Sciatic nerve (tissue), 2 donors: ENCODE measurements at places on chromosomes 3 and 15. TPM values are rescaled to one million over a fixed set of nuclear protein-coding genes. Genes with fewer than 3 reads are reported as not detected.

TRANK1 gene
- total RNA-seq, result 22.1 TPM

MORC1 gene
- total RNA-seq, result not detected

NR2E3 gene
- not detected for total RNA-seq

- DNase-seq, result no peak
These were observed 68.0 kb upstream of the XCR1 start for GRCh38 chr3:46095307-46095706.

DNA sequence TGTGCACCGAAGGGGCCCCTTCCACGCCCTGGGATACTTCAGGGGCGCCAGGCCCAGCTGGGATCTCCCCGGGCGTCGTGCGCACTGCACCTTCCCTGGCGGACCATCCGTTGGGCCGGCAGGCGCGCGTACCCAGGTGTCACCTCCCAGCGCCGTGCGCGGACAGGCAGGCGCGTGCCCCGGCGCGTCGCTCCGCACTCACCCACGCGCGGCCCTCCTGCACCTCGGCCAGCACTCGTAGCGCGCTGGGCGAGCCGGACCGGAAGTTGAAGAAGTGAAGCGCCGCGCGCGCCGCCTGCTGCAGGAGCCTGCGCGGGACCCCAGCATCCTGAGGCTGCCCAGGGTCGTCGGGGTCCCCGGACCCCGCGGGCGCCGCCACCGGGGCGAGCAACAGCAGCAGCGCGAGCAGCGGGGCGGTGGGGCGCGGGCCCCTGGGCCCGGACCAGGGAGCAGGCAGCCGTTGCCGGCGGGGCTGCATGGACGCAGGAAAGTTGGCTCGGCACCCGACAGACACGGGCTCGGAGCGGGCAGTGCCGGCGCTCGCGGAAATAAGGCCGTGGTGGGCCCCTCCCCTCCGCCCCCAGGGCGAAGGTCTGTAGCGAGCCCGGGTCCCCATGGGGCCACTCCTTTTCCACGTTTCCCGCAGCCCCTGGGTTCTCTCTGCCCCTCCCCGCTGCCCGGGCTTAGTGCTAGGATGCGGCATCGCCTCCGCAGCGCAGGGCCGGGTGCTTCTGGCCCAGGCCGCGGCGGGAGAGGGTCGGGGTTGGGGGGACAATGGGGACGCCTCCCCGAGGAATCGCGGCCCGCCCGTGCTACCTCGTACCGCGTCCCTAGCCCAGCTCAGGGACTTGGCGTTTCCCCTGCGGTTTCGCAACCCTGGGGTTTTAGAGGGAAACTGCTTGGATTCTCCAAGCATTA is at the start of gene RARRES1:
RARRES1 (minus strand) TSS at position 520 of the 918 bp plus-strand sequence; CDS start at position 478, 42 bp downstream.
- peak; percentile 83 for DNase-seq

DNA sequence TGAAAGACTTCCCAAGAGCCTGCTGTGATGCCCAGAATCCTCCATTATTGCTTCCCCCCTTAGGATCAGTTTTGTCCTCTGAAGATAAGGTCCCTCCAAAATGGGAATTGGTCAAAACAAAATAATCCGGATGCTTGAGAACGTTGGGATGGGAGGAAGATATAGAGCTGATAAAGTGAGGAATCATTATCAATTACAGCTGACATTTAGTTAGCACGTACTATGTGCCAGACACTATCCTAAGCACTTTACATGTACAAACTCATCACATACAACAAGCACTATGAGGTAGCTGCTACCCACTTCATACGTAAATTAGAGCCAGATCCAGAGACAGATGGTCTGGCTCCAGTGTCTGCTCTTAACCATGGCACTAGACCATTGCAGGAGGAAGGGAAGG is 6.6 kb upstream of the RPP25 start:
- DNase-seq, result no peak

DNA sequence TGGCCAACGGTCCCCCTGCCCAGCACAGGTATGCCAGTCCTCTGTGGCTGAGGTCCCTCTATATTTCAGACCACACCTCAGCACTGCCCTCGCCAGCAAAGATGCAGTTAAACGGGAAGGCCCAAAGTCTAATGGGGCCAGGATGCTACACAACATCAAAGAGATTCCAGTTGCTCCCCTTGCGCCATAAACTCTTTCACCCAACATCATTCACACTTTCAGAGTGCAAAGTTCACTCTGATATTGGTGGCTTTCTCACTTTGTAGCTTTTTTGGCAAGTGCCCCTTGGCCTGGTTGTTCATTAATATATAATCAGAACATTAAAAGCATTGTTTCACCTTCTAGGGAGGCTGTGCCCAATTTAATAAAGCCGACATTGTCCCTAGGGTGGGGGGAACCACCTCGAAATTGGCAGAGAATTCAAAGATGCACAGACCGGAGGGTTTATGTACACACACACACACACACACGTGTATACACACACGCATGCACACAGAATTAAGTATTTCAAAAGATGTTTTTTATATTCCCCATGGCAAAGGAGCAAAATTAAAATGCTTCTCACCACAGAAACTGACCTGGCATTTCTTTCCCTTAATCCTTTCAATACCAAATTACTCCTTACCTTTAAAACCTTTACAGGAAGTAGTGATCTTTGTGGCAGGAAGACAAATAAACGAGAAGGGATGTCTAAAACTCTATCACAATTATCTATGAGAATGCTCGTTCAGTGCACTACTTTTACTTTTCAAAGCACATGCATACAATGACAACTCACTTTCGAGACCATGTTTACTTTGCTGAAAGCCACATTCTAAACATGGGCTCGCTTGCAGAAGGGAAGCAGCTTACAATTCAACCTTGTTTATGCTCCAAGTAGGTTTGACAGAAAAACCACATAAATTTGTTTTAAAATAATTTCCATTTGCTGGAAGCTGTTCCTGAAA is 19.5 kb downstream of the LRIG1 start:
- no peak for DNase-seq

DNA sequence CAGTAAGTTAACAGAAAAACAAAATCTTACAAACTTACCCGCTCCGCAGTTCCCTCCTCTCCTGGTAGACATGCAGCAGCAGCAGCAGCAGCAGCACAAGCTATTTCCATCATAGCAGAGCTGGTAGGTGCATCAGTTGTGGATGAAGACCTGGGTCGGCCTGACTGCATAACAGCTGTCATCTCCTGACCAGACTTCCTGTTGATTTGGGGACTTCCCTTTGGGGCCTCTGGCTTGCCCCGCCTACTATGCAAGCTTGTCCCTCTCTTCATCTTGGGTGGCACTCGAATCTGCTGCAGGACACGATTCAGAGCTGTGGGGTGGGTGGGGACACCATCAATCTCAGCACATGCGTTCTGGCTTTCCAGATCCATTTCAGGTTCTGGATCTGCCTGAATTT is 65.7 kb downstream of the TMCC1 start:
- DNase-seq, result no peak

GRCh38 chr3:156473341-156473740 is 81.6 kb downstream of the SSR3 start:
- DNase-seq, result no peak

- DNase-seq, result no peak
These were observed 14.1 kb downstream of the IL17RD start for GRCh38 chr3:57151021-57151449.

GRCh38 chr15:82122746-82123400 is 77.1 kb upstream of the MEX3B start:
- DNase-seq, result no peak

DNA sequence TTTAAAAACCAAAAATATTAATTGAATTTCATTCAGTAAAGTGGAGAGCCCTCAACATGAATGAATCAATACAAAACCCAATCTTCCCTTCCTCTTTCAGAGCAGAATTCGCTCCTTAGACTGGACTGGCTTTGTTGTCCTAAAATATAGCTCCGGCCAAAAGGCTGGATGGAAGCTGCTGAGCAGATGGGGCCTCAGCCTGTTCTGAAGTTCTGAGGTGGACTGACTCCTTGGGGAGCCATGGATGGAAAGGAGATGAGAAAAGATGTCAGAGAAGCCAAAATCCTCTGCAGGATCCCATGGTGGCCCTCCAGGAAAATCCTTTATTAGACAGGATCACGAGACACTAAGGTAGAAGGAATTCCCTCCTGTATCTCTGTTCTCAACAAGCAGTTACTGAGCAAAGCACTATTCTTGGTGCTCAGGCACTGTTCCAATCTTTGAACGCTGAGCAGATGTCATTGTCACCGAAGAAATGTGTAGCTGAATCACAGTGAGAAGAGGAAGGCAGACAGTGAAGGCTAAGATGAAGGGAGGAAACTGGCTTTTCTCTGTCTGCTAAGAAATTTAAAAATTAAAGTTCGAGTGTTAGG is 122.0 kb downstream of the SEMA6D start:
- no peak for DNase-seq

- peak; percentile 75 for DNase-seq
These were observed 2.9 kb downstream of the SHOX2 start for GRCh38 chr3:158103081-158103886.

- DNase-seq, result no peak
These were observed 50.0 kb upstream of the PSMD6 start for GRCh38 chr3:64073158-64073761.
